ENCODE measurements at places on chromosomes 5 and 9. TPM values are rescaled to one million over a fixed set of nuclear protein-coding genes. Genes with fewer than 3 reads are reported as not detected.

DNA sequence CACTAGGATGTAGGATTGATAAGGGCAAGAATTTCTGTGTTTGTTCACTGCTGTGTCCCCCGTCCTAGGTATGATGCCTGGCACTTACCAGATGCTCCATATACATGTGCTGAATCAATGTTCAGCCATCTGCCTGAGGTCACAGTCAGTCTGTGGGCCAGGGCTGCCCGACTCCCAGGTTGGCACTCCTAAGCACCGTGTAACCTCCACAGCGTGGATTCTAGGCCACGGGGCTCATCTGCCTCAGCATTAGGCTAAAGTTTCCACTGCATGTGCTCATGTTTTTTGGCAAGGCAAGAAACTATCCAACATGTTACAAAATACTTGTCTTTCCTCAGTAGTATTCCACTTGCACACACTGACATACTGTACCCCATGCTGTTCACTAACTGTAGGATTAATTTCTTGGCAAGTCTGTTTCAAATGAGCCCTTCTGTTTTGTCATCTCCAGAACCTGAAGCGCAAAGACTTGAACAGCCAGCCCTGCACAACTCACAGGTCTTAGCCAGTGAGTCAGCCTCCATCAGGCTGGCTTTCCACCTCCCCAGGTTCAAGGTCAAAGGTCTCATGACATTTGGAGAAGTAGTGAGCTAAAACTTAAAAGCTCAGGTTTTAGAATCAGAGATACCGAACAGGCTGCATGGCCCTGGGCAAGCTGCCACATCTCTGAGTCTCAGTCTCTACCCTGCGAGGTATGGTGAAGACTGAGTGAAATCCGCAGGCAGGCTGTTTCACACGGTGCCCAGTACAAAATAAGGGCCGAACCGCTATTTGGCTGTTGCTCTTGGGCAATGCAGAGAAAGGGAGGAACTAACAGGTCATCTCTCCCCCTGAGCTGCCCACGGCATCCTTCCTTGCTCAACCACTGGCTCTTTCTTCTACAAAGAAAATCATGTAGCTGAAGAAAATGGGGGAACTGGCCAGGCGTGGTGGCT, 7.2 kb downstream of the TOR1A start:
- no peaks in the 10 kb centered on the region for H3K27me3 ChIP-seq
- H3K27ac ChIP-seq = no peak overlapping the region
- no peaks in the 10 kb centered on the region for H3K4me1 ChIP-seq
- H3K4me3 ChIP-seq = no peak overlapping the region
- H3K36me3 ChIP-seq = peaks cover 94% of the 10 kb centered on the region

DNA sequence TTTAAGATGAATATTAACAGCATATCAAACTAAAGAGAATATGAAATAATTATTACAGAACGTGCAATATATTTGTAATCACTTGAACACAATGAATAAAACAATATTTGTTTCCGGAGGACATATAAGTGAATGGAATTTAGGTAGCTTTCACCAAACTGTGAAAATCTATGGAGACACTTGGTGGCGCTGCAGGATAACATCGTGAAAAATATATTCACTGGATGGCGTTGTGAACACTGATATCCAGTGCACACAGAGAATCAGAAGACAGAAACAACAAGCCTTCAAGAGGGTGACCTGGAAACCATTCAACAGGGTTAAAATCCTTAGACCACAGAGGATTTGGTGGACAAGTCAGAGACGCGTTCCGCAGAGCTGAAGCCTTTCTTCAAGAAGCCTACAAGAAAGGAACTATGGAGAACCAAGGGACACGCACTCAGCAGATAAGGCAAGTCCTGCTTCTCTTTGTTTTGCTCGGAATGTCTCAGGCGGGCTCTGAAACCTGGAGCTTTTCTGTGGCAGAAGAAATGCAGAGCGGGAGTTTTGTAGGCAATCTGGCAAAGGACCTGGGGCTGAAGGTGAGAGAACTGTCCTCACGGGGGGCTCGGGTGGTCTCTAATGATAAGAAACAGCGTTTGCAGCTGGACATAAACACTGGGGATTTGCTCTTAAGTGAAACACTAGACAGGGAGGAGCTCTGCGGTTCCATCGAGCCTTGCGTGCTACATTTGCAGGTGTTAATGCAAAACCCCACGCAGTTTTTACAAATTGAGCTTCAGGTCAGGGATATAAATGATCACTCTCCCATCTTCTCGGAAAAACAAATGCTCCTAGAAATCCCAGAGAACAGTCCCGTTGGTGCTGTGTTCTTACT, at the start of gene PCDHB11:
TSS of gene PCDHB11 (plus strand) at position 269 of the 877 bp plus-strand sequence. CDS start at position 417, 148 bp downstream.
- H3K4me3 ChIP-seq = peak within 1 kb of the TSS; percentile 12
- H3K4me1 ChIP-seq = no peaks in the 10 kb centered on the region
- H3K27ac ChIP-seq = no peak within 1 kb of the TSS
- H3K27me3 ChIP-seq = no peaks in the 10 kb centered on the region
- no peak for DNase-seq
- no peaks in the 10 kb centered on the region for H3K36me3 ChIP-seq

BRINP1 gene
- total RNA-seq = not detected

OGN gene
- 9.6 TPM for total RNA-seq

TAF1L gene
- total RNA-seq = not detected
